Cardiac fibroblast (primary cell): ENCODE measurements at places on chromosomes 3 and 15.

- DNase-seq = no peak
Observed at GRCh38 chr3:195794708-195795107, 17.0 kb downstream of the MUC4 start.

GRCh38 chr3:45560281-45560971 lies 34.1 kb upstream of the LIMD1 start:
- peak; percentile 92 for DNase-seq

- DNase-seq = peak; percentile 95
Observed at GRCh38 chr3:180433152-180433551, 168.8 kb upstream of the TTC14 start.

DNA sequence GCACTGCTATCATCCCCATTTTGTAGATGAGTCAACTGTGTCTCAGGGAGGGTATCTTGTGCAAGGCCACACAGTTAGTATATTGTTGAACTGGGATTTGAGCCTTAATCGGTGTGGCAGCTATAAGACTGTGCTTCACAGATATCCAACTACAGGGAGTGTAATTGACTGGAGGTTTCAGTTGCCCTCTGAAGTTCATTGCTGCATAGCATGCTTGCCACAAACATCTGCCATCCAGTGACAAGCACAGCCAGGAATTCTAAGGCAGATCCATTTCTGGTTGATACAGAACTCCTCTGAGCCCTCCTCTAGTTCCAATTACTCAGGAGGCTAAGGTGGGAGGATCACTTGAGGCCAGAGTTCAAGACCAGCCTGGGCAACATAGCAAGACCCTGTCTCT lies 16.4 kb downstream of the FSD2 start:
- no peak for DNase-seq

DNA sequence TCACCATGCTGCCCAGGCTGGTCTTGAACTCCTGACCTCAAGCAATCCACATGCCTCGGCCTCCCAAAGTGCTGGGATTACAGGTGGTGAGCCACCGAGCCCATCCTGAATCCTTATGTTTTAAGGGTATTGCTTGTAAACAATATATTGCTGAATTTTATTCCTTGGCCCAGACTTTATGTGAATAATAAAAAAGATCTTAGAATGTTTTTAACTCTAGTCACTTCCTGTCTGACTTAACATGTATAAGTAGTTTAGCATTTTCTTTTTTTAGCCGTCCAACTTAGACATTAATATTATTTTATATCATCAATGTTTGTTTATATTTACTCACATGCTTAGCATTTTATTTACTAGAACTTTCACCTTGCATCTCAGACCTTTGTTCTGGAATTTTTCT lies 9.2 kb upstream of the EIF2B5 start:
- DNase-seq = peak; percentile 37

- no peak for DNase-seq
Observed at GRCh38 chr3:66665021-66665695, 164.3 kb upstream of the LRIG1 start.

- peak; percentile 35 for DNase-seq
Observed at GRCh38 chr3:143535994-143536784, 312.1 kb downstream of the SLC9A9 start.

DNA sequence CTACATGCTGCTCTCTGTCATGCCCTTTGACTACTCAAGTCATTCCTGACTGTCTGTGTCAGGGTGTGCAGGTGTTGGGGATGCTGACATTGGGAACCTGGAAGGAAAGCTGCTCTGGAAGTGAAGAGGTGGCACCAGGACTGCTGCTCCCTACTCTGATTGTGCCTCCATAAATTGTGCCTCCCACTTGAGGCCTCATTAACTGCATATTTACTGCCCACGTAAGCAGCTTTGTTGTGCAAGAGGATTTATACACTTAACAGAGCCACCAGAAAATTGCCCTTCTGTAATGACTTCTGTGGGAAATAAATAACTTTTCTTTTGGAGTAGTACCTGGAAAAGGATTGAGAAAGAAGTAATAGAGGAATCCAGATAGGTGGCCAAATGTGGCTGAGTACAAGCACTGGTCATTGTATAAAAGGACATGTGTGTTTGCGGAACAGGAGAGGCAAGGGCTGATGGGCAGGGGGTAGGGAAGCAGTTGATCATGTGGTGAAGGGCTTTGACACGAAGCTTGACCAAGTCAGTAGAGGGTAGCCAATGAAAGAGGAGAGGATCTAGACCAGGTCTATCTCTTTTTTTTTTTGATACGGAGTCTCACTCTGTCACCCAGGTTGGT lies 24.8 kb downstream of the IL20RB start:
- peak; percentile 21 for DNase-seq

DNA sequence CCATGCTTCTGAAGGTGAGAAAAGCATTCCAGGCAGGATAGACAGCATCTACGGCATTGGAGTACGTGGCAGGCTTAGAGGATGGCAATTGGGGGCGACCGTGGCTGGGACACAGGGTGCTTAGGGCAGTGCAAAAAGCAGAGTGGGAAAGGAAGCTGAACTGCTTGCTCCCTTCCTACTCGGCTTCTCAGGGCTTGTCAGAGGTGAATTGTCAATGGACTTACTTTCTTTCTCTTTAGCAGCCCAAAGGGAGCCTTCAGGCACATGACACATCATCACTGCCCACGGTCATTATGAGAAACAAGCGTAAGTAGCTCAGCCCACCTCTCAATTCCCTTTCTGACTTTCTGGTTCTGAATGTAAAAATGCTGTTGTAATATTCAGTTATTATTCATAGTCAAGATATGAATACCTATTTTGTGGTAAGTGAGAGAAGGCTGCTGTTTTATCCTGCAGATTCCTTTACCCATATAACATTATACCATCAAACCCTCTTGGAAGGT lies 84.3 kb downstream of the KLHL25 start:
- no peak for DNase-seq

- DNase-seq = peak; percentile 72
Observed at GRCh38 chr15:78308422-78309032, 9.1 kb upstream of the SKIC8 start.

GRCh38 chr3:131669600-131669999 lies 166.8 kb upstream of the MRPL3 start:
- no peak for DNase-seq

GRCh38 chr3:49910409-49911123 lies 6.9 kb upstream of the MST1R start:
- no peak for DNase-seq

DNA sequence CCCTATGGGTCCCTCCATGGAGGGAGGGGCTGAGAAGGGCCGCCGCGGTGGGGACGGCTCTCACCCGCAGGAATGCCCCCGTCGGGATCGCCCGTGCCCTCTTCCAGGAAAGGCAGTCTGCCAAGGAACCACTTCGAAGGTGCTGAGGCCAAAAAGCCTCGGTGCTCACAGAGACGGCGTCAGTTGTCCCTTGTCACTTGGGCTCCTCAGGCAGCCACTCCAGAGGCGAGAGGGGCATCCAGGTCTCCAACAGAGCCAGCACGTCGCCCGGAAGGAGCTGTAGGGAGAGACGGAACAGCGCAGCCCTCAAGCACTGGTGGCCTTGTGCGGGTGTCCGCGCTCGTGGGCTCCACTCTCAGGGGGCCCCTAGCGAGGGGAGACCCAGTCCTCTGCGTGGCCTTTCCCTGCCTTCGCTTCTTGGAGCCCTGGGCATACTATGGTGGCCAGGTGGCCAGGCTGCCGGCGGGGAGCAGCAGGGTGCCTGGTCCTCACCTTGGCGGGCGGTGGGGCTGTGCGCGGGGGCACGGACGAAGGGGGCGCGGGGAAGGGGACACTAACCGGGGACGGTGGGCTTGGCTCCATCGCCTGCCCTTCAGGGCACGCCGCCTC lies 994 bp downstream of the MESP1 start:
- DNase-seq = no peak

DNA sequence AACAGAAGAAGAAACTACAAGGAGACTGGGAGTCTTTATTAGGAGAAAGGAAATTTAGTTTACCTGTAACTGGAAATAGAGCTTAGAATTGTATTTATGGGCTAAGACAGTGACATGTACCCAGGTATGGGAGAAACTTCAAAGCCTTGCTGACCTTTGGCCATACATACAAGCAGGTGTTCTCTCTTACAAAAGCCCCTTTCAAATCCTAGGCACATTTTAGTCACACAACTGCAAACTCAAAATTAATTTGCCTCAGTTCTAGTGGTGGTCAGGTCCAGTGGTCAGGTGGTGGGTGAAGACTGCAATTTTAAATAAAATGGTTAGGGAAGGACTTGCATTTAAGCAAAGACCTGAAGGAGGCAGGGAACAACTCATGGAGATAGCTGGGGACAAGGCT lies 30.4 kb downstream of the GATM start:
- DNase-seq = no peak

GRCh38 chr3:189337673-189338091 lies 165.9 kb downstream of the TPRG1 start:
- DNase-seq = no peak

DNA sequence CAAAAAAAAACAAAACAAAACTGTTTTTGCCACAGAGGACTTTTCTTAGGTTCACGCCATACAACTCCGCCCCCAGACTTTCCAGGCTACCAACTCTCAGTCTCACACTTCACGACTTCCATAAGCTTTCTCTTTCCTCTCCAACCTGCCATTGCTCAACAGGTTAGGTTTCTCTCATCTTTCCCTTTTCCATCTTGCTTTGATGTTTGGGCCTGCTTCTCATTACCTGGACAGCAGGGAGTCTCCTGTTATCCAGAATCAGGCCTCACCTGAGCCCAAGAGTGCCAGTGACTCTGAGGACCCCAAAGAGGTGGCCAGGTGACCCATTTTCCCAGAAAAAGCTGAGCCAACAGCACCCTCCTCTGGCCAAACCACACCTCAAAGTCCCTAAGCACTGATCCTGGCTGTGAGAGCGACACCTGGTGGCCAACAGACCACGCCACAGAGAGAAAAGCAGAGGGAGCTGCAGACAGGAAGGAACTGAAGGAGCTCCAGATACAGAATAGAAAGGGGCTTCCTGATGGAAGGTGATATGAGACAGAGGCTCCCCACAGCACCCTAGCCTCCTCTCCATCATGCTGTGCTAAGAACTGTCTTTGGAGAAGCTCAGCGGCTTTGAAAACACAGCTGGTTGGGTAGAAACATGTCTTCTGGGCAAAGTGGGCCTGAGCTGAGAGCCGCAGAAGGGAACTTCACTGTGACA lies 4.0 kb downstream of the CCDC51 start:
- DNase-seq = peak; percentile 87

DNA sequence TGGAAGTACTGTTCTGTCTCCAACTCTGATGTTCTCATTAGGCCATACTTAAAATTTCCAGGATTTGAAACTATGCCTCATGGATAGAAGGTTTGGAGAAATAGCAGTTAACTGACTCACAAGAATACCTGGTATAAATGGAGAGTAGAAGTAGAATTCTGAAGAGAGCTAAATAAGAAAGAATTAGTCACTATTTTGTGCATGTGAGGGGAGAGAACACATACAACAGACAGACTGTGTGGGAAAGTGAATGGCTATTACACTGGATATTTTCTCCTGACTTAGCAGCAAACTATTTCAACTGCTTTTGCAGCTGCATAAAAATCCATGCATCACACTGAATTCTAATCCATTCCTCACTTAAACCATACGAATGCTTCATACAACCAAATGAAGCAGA lies 71.3 kb downstream of the C3orf70 start:
- DNase-seq = no peak

- DNase-seq = no peak
Observed at GRCh38 chr15:69860921-69861320, 236.8 kb downstream of the TLE3 start.

DNA sequence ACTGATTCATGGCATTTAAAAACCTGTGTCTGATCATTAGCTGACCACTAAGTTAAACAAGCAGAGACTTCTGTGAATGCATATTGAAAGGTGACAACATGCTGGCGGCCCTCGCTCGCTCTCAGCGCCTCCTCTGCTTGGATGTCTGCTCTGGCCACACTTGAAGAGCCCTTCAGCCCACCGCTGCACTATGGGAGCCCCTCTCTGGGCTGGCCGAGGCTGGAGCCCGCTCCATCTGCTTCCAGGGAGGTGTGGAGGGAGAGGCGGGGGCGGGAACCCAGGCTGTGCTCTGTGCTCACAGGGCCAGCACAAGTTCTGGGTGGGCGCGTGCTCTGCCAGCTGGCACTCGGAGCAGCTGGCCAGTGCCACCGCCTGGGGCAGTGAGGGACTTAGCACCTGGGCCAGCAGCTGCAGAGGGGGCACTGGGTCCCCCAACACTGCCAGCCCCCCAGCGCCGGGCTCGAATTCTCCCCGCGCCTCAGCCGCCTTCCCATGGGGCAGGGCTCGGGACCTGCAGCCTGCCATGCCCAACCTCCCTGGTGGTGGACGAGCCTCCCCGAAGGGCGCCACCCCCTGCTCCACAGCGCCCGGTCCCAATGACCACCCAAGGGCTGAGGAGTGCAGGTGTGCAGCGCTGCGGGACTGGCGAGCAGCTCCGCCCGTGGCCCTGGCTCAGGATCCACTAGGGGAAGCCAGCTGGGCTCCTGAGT lies 252.4 kb downstream of the ZIC4 start:
- DNase-seq = no peak

GRCh38 chr3:181921220-181921619 lies 209.5 kb downstream of the SOX2 start:
- DNase-seq = no peak

GRCh38 chr3:140088058-140088457 lies 153.1 kb downstream of the CLSTN2 start:
- DNase-seq = no peak

GRCh38 chr15:73632670-73633058 lies 525 bp downstream of the NPTN start:
- DNase-seq = no peak

DNA sequence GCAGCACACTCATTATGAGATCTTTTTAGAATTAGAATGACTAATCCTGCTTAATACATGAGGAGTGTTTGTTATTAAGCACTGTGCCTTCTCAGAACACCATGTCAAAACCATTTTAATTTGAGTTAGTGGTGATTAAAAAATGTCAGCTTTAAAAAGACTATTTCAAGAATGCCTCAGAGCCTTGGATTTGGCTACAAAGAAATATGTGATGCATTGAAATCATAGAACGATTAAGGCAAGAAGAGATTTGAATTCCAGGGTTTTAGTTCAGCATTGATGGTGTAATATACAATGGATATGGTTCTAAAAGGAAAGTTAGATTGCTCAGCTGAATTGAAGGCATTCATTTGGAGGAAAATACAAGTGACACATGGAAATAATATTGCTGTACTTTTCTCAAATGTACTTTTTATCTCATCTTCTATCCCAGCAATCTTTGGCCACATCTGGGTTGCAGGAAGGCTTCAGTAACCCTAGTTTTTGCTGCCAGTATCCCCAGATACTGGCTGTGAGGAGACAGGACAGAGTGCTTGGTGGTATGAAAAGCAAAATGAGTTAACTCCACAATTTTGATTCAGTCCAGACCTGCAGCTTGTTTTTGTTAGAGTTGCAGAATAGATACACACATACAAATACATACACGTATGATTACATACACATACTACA lies 303.8 kb downstream of the CLSTN2 start:
- no peak for DNase-seq

GRCh38 chr15:90058308-90058707 lies 44.0 kb downstream of the IDH2 start:
- DNase-seq = no peak

DNA sequence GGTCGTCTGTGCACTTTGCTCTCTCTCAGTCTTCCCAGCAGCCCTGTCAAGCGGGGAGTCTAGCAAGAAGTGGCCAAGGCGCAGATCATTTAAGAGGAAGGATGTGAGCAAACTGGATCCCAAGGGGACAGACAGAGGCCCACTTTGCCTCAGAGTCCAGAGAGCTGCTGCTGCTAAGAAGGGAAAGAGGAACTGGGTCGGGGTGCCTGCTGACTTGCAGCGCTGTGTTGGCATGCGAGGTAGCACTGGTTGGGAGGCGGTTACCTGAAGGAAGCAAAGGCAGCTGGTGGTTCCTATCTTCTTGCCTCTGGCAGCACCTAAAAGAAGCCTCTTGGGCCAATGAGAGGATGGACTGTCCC lies 28.1 kb downstream of the SMAD3 start:
- no peak for DNase-seq
